Naive thymus-derived CD8-positive, alpha-beta T cell (primary cell): ENCODE measurements at places on chromosomes 6 and 20.

GRCh38 chr6:148750838-148751792 is 4.3 kb downstream of the UST start:
- no peak for DNase-seq

DNA sequence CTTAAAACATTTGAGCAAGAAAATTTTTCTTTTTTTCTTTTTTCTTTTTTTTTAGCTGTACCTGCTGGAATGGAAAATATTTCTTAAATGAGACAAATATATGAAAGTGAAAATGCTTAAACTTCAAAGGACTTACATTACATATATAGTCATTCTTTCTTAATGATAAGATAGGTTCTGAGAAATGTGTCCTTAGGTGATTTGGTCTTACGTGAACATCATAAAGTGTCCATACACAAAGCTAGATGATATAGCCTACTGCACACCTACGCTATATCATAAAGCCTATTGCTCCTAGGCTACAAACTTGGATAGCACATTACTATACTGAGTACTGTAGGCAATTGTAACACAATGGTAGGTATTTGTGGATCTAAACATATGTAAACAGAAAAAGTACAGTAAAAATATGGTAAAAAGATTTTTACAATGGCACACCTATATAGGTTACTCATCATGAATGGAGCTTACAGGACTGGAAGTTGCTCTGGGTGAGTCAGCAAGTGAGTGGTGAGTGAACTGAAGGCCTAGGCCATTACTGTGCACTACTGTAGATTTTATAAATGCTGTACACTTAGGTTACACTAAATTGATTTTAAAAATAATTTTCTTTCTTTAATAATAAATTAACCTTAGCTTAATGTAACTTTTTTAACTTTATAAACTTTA is 54.6 kb downstream of the RPP21 start:
- DNase-seq, result no peak

- no peak for DNase-seq
Observed at GRCh38 chr20:23225407-23226060, 125.1 kb upstream of the NXT1 start.

- DNase-seq, result no peak
Observed at GRCh38 chr6:401239-401993, 9.9 kb downstream of the IRF4 start.

- no peak for DNase-seq
Observed at GRCh38 chr20:14717134-14717999, 380.0 kb upstream of the FLRT3 start.

DNA sequence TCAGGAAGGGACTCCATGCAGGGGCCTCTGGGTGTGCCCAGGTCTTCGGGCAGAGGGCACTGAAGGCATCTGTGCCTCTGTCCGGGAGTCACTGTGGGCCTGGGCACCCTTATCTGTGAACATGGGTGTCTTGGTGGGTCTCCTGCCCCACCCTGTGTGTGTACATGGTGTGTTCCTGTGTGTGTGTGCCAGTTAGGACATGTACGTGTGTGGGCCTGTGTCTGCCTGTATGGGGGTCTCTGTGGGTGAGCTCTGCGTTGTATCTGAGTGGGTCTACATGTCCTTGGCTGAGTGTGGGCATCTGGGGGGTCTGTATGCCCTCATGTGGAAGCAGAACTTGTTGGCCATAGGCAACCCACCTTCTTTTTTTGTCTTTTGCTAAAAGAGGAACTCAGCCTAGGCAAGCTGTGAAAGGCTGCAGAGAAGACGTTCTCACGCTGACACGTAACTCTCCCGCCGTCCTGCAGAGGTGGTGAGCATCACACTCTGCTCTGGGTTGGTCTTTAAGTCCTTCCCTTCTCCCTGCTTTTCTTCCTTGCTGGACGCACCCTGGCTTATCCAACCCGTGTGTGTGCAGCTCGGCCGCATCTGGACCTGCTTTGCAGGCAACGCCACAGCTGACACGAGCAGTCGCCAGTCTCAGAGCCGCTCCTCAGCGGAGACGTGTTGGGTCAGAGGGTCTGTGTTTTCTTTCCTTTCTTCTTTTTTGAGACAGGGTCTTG is 532 bp upstream of the NPBWR2 start:
- DNase-seq, result no peak

DNA sequence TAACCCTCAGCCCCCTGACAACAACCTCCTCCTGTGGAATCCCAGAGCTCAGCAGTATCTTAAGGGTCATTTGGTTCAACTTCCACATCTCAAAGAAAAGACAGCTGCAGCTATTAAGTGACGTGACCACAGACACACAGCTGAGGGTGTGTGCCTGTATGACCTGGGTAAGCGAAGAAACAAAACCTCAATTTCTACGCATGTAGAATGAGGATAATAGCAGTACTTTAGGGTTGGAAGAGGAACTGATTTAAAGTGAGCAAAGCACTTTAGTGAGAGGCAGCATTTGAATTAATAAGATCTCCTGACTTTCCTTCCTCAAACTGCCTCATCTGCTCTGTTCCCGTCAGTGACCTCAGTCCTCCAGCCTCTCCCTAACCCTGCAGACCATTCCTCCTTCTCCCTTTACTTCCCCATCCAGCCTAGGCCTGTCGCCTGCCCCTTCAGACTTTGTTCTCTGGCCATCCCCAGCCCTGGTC is 6.8 kb upstream of the ARMC2 start:
- DNase-seq, result no peak

DNA sequence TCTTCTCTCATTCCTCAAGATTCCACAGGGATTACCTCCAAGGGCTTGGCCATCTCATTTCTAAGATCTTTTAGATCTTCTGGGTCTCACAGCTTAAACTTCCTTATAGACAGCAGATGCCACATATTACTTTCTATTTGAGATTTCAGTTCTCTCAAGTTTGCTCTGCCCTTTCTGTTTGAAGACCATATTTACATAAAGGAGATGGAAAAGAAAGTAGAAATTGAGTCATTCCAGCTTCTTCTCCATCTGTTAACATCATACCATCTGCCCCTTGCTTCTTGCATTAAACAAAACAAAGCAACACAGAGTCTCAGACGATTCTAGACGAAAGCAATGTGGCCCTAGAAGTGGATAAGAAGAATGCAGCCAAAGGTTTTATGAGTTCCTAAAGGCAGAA is 203.4 kb downstream of the TTLL2 start:
- DNase-seq, result no peak

GRCh38 chr6:116279232-116280160 is at the start of gene TSPYL1:
Gene TSPYL1, minus strand, starts transcription at chr6:116279930. Its CDS starts 100 bp downstream, at chr6:116279830.
- DNase-seq, result peak; percentile 97

DNA sequence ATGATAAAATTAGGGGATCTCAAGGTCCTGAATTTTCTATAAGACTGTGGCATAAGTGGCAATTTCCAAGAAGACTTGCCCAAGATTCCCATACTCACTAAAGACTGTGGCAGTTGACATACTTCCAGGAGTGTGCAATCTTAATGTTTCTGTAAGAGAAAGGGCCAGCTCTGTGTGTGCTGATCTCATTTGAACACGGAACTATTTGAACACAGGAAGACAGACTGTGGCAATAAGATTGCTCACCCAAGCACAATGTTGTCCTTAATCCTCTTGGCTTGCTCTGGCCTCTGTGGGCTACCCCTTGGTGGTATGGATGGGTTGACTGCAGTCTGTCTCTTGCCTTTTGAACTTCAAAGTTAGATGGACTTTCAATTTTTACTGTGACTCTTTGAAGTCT is 151.4 kb downstream of the PHF3 start:
- DNase-seq, result no peak

- DNase-seq, result no peak
Observed at GRCh38 chr6:6918216-6918983, 189.4 kb upstream of the RREB1 start.

DNA sequence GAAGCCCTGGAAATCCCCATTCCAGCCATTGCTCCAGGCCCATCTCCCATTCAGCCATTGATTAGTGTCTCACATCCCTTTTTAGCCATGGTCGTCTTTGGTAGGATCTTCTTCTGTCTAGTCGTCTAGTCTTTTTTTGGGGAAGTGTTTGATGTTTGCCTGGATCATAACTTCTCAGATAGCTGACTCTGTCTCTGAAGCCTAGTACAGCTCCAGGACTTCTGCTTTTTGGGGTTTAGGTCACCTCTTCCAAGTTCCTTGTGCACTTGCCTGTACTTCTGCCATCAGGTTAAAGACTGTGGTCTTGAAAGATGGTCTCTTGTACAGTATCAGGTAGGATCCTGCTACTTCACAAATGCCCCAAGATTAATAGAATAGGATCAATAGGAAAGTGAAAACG is 553.5 kb downstream of the PKHD1 start:
- DNase-seq, result no peak

- DNase-seq, result no peak
Observed at GRCh38 chr6:75223428-75223827, 17.6 kb upstream of the COL12A1 start.

DNA sequence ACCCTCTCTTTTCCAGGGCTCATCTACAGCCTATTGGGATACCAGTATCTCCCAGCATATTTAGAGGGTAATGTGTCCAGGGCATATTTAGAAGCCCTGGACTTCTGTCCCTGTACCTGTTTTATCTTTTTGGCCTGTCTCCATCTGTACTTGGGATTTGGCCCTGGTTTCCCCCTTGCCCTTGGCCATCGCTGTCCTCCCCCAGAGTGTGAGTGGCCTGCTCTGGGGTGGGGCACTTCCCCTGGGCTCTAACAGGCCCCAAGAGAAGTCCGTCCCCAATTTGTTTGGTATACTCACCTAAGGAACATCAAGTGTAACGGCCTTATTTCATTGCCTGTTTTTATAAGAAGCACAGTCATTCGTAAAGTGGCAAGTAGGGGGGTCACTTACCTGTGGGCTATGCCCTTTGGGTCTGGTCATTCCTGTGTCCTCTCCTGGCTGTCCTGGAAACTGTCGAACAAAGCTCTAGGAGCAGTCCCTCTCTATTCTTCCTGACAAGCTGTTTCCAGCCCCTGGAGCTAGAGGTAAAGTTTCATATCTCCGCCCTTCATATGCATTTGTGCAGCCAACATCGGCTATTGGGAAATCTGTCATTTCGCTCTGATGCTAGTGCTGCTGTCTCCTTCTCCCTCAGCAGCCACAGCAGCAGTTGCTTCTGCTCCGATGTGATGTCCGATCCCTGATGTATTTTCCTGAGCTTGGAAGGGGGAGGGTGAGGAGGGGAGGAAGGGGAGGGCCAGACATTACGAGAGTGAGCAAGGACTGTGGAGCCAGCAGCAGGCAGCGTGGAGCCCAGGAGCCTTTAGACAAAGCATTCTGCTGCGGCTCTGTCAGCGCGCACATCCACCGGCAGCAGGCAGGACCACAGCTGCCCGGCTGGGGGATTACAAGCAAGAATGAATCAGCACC is 83.4 kb downstream of the TCP11 start:
- no peak for DNase-seq

GRCh38 chr6:52976591-52977035 is 18.5 kb downstream of the GSTA4 start:
- no peak for DNase-seq

GRCh38 chr6:118469468-118469867 is 78.6 kb upstream of the PLN start:
- DNase-seq, result no peak

DNA sequence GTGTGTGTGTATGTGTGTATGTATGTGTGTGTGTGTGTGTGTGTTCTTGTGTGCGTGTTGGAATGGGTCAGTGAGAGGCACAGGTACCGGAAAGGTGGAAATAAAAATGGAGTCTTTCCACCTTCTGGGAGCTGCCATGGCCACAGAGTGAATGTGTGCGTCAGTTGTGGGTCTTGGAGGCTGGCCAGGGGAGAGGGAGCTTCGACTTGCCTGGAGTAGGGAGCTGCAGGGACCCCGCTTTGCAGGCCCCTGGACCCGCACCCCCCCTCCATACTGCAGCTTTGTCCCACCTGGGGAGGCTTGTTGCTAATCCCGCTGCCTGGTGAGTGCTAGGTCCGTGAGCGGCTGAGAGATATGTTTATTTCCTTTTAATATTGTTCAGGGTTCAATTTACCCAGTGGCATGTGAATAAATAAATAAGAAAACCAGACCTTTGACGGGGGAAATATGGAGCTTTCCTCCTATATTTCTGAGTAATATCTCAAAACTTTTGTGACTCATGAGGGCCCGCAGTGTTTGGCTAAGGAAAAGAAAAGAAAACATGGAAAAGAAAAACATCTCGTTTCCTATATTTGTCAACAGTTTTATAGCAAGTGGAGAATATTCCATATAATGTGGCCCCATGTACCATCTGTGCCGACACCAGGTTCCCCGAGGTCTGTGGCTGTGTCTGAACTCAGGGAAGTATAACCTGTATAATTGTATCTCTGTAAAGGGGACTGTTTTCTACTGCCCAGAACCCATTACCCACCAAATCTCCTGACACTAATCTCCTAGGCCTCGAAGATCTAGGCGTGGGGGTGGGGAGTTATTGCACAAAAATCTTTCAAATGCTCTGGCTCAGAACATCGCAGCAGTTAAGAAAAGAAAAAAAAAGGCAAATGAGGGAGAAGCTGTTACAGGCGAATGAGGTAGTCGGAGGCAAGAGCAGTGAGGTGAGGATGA is 24.6 kb upstream of the CCDC167 start:
- no peak for DNase-seq

GRCh38 chr6:41939848-41940758 is 1.5 kb downstream of the CCND3 start:
- no peak for DNase-seq

GRCh38 chr6:52176550-52176949 is 9.6 kb upstream of the IL17A start:
- DNase-seq, result no peak

- no peak for DNase-seq
Observed at GRCh38 chr6:43865932-43866645, 96.1 kb downstream of the VEGFA start.

- DNase-seq, result no peak
Observed at GRCh38 chr20:10430704-10431103, 3.3 kb downstream of the MKKS start.
